ENCODE measurements at places on chromosomes 2 and 18. TPM values are rescaled to one million over a fixed set of nuclear protein-coding genes. Genes with fewer than 3 reads are reported as not detected.
A peak's percentile ranks its signal among the peaks of the same experiment; 100 is the strongest.

DNA sequence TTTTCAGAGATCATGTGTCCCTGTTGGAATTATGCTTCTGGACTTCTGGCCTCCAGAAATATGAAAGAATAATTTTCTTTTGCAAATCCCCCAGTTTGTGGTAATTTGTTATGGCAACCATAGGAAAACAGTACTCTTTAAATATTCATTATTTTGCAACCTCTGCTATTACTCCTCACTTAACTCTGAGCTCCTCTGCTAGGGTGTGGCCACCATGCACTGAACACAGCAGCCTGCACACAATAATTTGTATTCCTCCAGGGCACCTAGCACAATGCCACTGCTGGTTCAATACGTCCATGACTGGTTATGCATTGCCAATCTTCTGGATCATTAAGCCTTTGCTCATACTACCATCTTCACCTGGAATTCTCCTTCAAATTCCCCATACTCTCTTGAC lies 232.0 kb downstream of the CNTNAP5 start:
- DNase-seq: no peak

DNA sequence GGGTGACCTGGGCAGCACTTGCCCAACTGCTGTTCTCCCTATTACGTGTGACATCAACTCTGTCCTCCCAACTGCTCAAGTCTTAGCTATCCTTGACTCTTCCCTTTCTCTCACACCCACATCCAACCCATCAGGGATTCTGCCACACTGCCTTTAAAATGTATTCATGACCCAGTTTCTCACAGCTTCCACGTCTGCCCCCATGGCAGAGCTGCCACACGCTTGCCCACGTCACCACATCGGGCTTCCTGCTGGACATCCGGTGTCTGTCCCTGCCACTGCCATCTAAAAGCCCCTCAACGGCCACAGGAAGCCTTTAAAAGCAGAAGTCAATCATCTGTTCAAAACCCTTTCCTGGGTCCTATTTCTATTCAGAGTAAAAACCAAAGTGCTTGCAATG lies 233.1 kb upstream of the POU3F3 start:
- DNase-seq: no peak

GRCh38 chr2:152499331-152499816 lies 164.4 kb downstream of the FMNL2 start:
- peak; percentile 43 for DNase-seq

DNA sequence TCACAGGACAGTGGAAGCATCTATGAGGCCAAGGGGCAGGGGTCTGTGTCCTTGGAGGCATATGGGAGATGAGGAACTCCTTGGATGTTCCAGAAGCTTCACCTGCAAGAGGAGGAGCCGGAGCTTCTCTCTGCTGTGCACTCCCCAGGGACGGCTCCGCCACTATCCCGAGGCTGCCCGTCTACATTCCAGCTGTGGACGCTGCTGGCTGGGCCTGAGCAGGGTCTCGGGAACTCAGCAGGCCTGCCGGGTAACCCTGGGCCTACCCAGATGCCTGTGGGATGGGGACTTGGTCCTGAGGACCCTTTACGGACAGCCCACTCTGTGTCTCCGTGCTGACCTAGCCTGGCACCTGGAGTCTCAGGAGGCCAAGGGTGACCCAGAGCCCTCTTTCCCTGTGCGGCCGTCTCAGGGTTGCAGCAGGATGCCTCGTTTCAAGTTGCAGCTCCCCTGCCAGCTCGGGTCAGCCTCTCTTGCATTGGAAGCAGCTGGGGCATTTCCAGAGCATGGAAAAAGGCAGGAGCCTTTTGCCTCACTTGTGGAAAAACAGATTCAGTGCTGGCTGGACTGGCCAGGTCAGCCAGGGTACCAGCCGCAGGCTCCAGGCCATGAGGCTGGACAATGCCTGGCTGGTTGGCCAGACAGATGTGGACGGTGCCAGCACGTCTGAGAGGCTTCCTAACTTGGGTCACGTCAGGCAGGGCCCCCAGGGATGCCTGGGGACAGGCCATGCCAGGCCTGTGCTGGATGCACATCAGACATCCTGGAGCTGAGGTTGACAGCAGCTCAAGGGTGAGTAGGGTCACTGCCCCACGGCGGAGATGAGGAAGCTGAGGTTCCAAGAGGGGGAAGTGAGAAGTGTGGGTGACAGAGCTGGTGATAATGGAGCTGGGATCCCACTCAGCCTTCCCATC lies 41.5 kb downstream of the SCTR start:
- no peak for DNase-seq

DNA sequence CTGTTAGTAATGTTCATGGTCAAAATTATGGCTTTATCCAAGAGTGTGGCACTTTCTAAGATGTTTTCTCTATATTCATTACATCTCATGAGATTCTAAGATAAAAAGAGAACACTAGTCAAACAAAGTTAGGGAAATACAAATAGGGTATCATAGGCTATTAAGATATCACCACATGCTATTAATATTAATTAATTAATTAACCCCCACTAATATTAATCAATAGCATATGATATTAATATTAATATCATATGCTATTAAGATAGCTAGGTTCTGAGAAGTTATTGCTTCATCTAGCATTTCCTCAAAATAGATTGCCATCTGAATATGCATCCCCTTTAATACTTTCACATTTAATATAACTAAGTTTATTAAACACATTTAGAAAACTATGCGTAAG lies 22.1 kb downstream of the DSG3 start:
- DNase-seq: no peak

DNA sequence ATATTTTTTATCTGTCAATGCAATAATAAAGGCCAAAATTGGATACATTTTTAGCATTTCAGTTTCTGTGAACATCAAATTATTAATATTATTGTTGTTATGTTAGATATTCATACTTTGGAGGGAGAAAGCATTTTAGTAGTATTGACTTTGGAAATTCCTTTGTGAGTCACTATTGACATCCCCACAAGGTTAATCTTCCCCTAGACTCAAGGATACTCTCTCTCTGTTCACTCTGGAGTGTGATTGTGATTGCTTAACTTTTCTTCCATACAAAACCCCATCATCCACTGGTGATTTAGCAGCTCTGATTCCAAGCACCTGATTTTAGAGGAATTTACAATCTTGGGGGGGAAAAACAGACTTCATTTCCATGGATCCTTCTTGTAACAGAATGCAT lies 352.0 kb downstream of the THSD7B start:
- no peak for DNase-seq

DNA sequence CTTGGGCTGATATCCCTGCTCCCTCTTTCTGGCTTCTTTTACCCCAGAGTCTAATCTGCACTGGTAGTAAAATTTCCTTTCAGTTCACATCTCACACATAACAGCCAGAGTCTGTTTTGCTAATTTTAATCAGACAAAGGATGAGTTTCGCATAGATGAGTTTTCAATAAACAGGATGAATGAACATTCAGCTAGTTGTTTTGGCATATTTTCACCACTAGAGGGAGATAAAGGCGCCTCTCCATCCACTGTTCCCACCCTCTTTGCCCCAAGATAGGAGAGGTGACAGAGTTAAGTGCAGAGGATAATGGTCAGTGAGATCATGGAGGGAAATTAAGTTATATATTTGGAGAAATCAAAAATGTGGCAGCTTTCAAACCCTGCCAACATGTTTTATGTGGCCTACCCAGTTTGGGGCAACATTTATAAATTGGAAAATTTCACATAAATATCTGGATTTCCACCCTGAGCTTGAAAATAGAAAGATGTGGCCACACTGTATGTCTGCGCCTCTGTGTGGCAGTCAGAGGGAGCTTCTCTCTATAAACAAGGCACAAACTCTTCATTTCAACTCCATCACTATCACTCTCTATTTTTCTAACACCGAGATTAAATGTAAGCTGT lies 48.5 kb upstream of the DTNA start:
- DNase-seq: peak; percentile 63

The TNFAIP6 gene
- total RNA-seq: 51.9 TPM

GRCh38 chr2:181978351-181979150 lies 7.1 kb upstream of the PPP1R1C start:
- DNase-seq: no peak

GRCh38 chr2:136572335-136572734 lies 193.0 kb upstream of the THSD7B start:
- no peak for DNase-seq

The CELF4 gene
- not detected for total RNA-seq

The IL1F10 gene
- total RNA-seq: not detected

GRCh38 chr2:26685341-26685740 lies 7.2 kb upstream of the KCNK3 start:
- DNase-seq: no peak

DNA sequence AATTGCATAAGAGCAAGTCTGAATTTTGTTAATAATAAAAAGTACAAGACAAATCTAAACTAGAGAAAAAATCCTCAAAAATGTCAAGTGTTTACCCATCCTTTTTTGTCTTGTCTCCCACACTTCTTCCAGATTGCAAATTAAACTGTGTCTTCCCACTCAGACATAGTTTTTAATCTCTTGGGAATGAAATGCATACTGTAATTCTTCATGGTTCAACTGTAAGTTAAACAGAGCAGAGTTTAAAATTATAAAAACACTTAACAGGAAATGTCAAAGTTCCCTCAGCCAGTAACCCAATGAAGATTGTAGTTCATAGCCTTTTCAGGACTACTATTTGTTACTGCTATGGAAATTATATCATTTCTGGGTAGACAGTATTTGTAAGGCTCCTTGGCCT lies 171.8 kb downstream of the UBE2E3 start:
- peak; percentile 7 for DNase-seq

- DNase-seq: no peak
These were observed 81.1 kb downstream of the LONRF2 start for GRCh38 chr2:100241236-100241635.

The COL5A2 gene
- total RNA-seq: 671 TPM
